Fibroblast of skin of left biceps (primary cell): ENCODE measurements at places on chromosomes 1 and 21.

DNA sequence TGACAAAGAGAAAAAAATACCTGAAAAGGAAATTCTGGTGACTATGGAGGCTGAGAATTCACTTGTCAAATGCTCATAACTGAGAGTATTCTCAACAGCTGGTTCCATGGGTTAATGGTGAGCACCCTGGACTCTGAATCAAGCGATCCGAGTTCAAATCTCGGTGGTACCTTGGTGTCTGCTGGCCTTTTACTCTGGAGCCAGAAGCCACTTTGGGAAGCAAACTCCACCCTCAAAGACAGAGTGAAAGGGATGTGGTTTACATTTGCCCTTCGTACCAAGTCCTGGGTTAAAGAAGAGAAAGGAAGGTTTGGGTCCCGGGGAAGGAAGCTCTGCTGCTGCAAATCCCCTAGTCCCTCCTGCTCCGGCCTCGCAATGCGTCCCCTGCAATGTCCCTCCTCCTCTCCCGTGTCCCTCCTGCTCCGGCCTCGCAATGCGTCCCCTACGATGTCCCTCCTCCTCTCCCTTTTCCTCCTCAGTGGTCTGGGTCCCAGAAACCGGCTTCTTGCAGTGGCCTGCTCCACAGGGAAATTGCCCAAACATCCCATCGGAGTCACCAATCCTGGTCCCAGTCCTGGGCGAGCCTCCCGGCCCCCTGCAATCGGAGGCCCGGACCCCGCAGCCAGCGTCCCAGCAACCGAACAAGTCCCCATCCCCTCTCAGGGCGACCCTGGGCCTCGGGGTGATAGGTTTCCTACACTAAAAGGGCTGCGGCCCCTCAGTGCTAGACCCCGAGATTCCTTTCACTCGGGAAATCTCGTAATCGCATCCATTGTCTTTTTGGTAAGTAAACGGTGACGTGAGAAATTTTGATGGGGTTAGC, 129.4 kb downstream of the PPIAL4G start:
- peak; percentile 42 for DNase-seq

GRCh38 chr1:226568077-226568831, 19.7 kb downstream of the STUM start:
- no peak for DNase-seq

DNA sequence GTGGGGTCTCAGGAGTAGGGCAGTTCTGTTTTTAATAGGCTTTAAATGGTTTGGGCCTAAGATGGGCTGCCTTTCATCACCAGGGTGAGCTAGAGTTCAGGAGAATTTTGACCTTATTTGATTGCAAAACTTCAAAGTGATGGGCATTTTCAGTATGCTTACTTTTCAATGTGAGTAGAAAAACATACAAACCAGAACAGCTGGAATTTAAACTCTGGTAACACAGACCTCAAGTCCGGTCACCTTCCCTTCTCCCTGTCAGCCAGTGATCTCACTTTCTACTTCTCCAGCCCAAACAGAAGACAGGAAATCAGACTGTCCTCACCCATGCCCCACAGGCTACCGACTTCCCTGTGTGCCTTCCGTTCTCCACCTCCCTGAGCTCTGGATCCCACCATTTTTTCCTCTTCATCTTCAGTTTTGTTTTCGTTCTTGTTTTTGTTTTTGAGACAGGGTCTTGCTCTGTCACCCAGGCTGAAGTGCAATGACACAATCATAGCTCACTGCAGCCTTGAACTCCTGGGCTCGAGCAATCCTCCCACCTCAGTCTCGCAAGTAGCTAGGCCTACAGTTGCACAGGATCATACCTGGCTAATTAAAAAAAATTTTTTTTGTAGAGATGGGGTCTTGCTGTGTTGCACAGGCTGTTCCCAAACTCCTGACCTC, 374.0 kb downstream of the CAMTA1 start:
- no peak for DNase-seq

DNA sequence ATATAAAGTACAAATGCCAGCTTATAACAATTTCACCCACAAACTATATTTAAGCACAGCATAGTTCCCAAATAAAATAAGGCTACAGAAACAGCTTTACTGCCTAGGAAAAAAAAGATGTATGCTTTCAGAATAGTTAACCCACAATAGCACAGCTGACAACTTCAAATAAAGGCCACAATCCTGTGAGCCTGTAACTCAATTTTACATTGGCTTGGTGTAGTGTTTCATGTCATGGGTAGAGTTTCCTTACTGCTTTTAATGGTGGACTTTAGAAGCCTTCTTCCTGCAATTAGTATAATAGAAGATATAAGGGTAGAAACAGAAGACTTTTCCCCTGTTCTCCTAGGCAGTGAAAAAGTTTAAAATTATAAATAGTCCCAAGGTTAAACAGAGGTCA, 44.3 kb upstream of the ZC3H11B start:
- no peak for DNase-seq

- DNase-seq = no peak
Observed at GRCh38 chr1:114100148-114100547, 53.5 kb downstream of the SYT6 start.

- peak; percentile 41 for DNase-seq
Observed at GRCh38 chr1:203278082-203278884, 27.0 kb upstream of the BTG2 start.

DNA sequence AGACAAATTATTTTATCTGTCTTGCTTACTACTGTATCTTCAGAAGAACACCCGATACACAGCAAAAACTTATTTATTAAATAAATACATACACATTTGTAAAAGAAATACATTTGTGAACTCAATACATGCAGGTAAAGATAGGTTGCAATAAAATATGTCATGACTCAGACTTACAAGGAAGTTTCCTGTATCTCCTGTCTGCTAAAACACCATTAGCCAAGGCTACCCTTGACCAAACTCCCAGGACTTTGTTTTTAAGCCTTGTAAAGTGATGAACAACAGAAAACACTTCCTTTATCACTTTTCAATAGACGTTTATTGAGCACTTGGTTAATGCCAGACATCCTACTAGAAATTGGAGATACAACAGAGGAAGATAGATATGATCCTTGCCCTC, 56.5 kb upstream of the HSD17B7 start:
- no peak for DNase-seq

GRCh38 chr1:201262963-201263608, 20.2 kb upstream of the PKP1 start:
- no peak for DNase-seq

GRCh38 chr1:159800177-159800930, 1.8 kb upstream of the FCRL6 start:
- DNase-seq = no peak

- no peak for DNase-seq
Observed at GRCh38 chr1:200659269-200659668, 10.4 kb downstream of the DDX59 start.

DNA sequence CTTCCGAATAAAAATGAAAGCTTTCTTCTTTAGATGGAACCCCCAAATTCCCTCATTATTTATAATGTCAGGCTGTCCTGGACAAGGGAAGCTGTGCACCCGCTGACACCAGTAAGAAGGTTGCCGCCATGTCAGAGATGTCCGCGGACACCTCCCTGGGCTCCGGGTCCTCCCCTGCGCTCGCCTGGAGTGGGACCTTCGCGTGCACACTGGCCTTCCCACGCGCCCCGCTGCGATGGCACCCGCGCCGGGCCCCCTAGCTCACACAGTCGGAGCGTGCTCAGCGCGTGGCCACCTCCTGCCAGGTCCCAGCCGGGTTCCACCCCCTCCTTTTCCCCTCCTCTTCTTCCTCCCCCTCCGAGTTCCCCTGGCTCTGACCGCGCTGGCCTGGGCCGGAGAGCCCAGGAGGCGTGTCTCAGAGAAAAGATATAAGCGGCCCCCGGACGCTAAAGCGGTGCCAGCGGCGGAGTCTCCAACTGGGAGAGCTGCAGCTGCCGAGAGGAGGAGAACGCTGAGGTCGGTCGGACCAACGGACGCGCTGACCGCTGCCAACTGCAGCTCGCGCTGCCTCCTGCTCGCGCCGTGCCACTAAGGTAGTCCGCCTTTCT, at the start of gene G0S2:
Gene G0S2, plus strand, starts transcription at position 456 of the 608 bp plus-strand sequence. CDS start 273 bp downstream, outside the sequence.
- no peak for DNase-seq

GRCh38 chr1:202348005-202348508, 442 bp upstream of the PPP1R12B start:
- no peak for DNase-seq

DNA sequence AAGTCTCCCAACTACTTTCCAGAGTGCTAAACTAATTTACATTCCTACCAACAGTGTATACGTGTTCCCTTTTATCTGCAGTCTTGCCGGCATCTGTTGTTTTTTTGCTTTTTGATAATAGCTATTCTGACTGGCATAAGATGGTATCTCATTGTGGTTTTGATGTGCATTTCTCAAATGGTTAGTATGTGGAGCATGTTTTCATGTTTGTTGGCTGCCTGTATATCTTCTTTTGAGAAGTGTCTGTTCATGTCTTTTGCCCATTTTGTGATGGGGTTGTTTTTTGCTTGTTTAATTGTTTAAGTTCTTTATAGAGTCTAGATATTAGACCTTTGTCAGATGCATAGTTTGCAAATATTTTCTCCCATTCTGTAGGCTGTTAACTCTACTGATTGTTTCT, 46.6 kb downstream of the MAST2 start:
- DNase-seq = no peak

DNA sequence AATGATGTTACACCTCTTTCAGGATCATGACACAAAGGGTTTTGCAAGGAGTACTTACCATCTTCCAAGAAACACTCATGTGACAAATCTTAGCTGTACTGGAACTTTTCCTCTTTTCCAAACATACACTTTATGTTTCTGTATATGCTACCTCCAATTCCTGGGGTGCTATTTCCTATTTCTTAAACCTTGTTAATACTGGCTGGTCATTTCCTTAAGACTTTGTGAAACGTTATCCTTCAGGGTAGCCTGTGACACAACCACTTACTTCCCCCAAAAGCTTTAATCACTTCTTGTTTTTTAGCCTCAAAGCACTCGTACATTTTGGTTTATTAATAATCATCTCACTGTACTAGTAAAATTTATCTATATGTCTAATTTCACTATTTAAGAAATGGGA, 39.4 kb downstream of the OR10Z1 start:
- DNase-seq = no peak

DNA sequence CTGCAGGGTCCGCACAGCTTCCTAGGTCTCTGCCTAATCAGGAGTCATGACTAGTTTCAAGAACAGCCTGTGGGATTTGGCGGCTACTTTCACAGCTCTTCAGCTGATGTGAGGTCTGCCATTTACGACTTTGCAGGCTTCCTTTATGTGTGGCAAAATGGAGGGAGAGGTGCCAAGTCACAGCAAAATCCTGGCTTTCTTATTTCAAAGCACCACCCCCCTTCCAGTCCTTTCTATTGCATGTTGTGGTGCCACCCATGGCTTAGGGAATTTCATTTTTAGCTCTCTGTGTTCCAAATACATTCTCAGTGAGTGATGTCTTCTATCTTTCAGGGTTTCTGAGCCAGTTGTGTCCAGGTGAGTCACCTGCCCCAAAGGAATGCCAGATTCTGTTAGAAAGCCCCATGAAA, 75.1 kb upstream of the WLS start:
- DNase-seq = no peak

DNA sequence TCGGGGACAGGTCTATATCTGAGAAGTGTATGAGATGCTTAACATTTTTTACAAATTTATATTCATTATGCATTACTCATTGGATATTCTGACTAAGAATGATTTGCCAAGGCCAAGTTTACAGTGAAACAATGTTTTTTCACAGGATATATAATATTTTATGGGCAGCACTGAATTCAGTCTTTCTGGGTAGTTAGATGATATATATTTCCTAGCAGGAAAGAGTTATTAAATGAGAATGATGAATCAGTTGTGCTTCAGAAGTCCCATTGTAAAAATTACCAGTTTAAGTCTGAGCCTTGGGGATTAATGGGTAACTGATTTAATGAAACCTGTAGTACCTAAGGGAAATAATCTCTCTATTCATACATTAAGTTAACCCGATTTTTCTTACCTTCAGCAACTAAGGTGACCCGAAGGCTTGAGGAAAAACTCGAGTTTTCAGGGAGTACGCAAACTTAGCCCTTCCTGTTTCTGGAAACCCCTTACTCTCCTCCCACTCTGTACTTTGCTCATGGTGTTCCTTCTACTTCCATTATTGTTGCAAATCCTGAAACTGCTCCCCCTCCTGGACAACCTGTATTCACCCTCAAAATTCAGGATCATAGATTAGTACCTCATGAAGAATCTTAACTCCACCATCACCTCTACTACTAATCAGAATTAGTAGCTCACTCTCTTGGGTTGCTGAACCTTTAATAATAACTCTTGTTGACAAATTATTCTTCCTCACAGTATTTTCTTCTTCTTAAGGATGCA, 135.1 kb downstream of the AK5 start:
- DNase-seq = no peak

- DNase-seq = no peak
Observed at GRCh38 chr1:11216074-11216473, 26.9 kb downstream of the ANGPTL7 start.

- DNase-seq = no peak
Observed at GRCh38 chr1:190416239-190416638, 61.4 kb downstream of the BRINP3 start.

DNA sequence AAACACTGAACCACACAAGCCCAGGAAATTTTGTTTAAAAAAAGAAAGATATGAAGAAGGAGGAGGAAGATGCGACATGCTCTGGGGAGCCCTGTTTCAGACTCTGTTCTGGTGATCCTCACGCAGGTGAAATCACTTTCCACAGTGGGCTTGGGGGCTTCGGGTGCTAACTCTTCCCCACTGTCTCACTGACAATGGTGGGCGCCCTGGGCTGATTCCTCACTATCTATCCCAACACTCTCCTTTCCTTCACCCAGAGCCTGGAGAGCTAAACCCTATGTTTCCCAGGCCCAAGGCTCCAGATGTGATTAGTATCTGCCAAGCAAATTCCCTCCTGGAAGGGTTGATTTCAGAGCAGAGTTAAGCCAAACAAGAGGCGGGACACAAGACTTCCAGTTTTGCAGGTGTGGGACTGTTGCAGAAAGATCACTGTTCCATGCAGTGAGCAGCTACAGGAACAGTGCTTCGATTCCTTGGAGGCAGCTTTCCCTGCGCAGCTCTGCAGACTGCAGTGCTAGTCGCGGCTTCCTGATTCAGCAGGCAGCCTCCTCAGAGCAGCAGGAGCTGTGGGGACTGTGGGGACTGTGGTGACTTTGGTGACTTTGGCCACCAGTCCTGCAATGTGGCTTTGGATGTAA, 168.3 kb downstream of the RHOU start:
- DNase-seq = no peak

DNA sequence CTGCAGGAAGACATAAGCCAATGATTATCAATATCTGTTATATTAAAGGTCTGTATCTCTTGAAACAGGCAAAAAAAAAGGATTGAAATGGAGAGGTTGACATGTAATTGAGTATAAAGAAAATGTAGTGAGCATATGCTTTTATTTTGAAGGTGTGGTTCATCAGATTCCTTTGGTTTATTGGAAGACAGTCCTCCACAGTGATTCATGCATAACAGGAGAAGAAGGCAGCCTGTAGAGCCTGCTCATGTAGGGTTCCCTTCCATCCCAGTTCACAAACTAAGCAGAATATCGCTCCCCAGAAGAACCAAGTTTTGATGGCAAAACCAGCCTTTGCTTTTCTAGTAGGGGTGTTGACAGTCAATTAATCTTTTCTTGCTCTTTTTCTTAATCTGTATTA, 1016.8 kb upstream of the ADGRL4 start:
- DNase-seq = peak; percentile 3

- DNase-seq = no peak
Observed at GRCh38 chr1:118090130-118090529, 94.9 kb downstream of the SPAG17 start.

GRCh38 chr1:7380712-7381111, 390.4 kb upstream of the VAMP3 start:
- DNase-seq = no peak
